ENCODE measurements at places on chromosomes 16 and 17. TPM values are rescaled to one million over a fixed set of nuclear protein-coding genes. Genes with fewer than 3 reads are reported as not detected.
A peak's percentile ranks its signal among the peaks of the same experiment; 100 is the strongest.

DNA sequence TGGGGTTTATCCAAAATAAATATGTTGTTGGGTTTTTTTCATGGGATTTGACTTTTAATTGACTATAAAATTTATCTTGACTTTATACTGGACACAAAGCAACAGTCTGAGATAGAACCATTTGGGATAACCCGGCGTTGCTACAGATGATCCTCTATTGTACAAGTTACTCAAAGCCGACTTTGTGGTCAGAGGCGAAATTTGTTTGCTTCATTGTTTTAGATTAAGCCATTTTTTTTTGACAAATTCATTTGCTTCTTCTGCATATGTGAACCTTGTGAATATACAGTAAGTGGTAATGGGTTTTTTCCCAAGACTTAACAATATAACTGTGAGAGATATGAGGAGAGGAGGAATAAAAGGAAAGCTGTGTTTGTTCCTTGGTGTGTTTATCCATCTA is 11.8 kb downstream of the MYO1D start:
- no peak for DNase-seq

WNT9B gene
- not detected for total RNA-seq

DNA sequence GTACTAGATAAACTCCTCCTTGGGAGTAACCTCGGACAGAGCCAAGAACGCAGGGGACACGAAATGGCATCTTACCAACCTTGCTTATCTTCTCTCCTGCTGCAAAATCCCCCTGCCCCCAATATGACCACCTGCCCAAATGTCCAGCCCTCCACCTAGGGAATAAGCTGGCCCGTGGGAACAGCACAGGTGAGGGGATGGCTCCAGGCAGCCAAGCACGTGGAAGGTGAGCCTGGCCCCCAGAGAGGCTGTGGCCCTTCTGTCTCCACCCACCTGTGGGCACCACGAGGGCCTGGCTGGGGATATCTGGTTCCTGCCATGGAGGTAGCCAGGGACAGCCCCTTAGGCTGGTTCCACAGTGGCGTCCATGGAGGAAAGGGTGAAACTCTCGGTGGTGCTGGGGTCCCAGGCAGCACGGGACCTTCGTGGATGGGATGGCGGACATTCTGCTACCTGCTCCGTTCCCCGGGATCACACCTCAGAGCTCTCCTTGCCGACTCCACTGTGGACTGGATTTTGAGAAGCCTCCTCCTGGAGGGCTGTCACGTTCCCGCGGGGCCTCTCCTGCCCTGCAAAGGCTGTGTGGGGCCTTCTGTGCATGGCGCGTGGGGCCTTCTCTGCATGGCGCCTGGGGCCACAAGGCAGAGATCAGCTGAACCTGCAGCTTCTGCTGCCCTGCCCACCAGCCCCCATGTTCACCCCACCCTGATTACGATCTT is 388.5 kb upstream of the TNRC6C start:
- DNase-seq = no peak

GRCh38 chr17:77266213-77266612 is 125.4 kb downstream of the SEC14L1 start:
- DNase-seq = no peak

DNA sequence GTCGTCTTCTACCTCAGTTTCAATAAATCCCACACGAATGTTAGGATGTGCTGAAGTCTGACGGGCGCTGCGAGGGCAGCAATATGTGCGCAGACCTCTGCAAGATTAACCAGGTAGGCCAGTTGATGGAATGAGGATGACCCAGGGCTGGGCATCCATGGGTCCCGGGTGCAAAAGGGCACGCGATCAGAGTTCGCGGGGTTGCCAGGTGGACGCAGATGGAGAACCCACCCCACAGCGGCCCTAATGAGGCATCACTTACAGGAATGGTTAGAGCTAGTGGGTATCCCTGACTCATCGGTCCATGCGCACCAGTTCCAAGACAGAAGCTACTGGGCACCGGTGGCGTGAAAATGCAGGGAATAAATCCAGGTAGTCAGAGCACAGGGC is 2116.0 kb downstream of the TP53TG3F start:
- DNase-seq = no peak

DNA sequence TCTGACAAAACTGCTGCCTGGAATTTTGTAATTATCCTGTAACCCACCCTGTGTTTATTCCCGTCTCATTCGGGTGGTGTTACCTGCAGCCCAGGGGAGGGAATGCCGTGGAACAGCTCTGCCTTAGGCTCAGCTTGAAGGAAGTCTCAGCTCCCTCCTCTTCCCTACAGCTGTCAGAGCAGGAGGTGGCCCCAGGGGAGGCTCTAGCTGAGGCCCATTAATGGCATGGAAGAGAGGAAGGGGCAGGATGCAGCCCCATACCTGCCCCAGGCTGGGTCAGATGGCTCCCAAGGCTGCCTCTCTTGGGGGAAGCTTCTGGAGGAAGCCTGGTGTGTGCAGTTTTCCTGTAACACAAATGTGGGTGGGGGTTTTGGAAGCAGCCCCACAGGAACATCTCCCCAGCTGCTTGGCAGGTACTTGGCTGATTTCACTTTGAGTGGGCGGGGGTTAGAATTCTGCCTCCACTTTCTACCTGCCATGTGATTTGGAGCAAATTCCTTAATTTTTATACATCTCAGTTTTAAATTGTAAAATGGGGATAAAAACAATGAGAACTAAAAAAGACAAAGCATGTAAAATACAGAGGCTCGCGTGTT is 103.9 kb downstream of the MGAT5B start:
- no peak for DNase-seq

NECAB2 gene
- total RNA-seq = 0.58 TPM

HBA1 gene
- total RNA-seq = not detected

SENP3 gene
- 55.3 TPM for total RNA-seq

TAC4 gene
- total RNA-seq = not detected

DNA sequence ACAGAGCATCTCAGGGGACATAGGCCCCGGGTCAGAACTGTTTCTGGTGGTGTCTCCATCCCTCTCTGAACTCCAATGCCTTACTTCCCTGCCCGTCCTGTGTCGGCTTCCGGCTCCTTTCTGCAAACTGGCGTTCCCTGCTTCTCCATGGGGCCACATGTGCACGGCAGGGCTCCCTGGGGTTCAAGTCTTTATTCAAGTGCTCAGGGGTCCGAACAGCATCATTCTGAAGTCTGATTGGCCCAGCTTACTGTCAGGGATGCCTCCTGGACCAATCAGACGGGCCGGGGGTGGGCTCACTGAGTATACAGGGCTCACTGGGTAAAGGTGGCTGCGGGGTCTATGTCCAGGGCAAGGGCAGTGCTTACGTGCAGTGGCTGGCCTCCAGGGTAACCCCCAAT is 17.1 kb downstream of the C16orf82 start:
- DNase-seq = no peak

DDX28 gene
- total RNA-seq = 12.6 TPM

- no peak for DNase-seq
Measured at GRCh38 chr16:50478773-50479149, 69.4 kb upstream of the NKD1 start.

GRCh38 chr17:65931246-65932149 is 260.4 kb downstream of the CEP112 start:
- DNase-seq = no peak

DNA sequence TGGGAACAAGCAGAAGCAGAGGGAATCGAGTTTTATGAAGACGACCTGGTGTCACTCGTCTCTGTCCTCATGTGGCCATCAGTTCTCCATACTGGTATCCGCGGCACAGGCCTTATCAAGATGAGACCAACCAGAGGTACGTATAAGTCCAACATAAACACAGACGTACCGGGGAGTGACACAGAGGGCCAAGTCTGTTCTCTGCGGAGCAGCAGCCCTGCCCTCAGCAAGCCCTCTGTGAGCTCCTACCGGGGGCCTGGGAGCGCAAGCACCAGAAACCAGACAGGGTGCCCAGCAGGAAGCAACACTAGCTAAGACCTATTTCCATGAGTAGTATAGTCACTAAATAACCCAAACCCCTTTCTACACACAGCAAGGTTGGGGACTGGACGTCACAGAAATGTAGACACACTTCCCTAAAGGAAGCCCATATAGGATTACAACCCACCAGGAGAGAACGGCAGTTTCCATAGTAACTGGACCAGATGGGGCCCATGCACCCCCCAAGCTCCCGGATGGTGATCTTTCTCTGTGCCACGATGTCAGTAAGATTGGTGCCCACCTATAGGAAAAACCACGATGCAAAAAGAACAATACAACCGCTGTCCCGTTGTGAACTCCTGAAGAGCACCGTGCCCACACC is 911 bp downstream of the ARL16 start:
- no peak for DNase-seq

DNA sequence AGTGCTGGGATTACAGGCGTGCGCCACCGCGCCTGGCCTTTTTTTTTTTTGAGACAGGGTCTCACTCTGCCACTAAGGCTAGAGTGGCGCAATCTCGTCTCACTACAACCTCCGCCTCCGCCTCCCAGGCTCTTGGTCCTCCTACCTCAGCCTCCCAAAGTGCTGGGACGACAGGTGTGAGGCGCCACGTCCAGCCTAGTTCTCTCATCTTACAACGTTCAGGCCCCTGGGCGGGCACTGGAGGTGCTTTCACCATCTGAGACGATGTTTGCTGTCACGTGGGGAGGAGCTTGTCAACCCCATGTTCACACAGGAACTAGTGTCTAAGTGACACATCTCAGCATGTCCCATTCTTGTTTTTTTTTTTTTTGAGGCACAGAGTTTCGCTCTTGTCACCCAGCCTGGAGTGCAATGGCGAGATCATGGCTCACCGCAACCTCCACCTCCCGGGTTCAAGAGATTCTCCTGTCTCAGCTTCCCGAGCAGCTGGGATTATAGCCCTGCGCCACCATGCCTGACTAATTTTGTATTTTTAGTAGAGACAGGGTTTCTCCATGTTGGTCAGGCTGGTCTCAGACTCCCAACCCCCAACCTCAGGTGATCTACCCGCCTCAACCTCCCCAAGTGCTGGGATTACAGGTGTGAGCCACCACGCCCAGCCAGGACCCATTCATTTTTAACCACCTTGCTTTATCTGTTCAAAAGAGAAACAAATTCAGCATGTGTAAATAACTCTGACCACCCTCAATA is 5.2 kb upstream of the FANCA start:
- DNase-seq = no peak

CEMP1 gene
- total RNA-seq = 0.30 TPM

- DNase-seq = no peak
Measured at GRCh38 chr16:14325502-14326401, 254.6 kb downstream of the MRTFB start.

RAPGEFL1 gene
- 6.6 TPM for total RNA-seq

SYNGR3 gene
- total RNA-seq = 50.9 TPM

DNA sequence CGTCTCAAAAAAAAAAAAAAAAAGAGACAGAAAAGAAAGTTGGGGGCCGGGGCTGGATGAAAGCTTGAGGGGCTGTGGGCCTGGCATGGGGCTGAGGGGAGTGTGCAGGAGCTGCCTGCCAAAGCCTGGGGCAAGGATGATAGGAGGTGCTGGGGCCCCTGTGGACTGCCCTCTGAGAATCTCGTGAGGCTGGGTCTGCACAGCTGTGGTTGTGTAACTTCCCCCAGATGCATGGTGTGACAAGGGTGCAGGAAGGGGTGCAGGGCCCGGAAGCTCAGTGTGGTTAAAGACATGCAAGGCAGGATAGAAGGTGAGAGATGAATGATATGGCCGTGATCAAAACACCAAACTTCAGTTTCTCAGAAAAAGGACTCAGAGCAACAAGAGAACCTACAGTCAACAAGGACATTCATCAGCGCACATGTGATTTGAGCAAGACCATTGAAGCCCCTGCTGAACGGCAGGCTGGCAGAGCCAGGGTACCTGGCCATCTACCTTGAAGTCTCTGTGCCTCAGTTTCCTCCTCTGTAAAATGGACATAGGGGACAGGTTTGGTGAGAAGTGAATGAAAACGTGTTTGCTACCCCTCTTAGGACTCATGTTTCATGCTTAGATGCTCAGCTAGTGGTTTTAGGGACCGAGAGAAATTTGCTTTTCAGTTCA is 9.6 kb downstream of the IL32 start:
- DNase-seq = peak; percentile 93

SLC4A1 gene
- total RNA-seq = not detected

DNA sequence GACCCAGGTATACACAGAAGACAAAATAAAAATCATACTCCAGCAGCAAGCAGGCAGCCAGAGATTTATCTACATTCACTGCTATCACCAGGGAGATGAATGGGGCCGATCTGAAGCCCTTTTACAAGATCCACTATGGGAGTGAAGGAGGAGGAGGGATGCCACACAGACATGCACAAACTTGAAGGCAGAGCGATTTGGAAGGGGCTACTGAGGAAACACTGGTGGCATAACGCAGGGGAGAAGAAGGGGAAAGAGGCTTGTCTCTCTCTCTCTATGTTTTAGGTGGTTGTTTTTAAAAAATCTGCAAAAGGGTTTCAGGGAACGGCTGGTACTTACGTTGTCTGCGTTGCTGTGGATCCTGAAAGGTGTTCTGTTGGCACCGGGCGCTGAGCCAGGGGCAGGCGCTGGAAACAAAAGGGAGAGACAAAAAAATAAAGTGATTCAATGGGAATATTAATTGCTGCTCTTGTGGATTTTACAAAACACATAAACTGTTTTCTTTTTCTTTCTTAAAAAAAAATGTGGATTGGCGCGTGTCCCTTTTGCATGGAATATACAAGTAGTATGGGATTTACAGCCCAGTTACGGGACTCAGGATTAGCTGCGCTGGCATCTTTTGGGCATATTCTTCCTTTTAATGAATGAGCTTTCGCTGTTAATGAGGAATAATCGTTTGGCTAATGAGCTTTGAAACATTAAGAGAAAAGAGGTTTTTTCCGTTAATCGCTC is 255.3 kb upstream of the PMFBP1 start:
- DNase-seq = no peak

DNA sequence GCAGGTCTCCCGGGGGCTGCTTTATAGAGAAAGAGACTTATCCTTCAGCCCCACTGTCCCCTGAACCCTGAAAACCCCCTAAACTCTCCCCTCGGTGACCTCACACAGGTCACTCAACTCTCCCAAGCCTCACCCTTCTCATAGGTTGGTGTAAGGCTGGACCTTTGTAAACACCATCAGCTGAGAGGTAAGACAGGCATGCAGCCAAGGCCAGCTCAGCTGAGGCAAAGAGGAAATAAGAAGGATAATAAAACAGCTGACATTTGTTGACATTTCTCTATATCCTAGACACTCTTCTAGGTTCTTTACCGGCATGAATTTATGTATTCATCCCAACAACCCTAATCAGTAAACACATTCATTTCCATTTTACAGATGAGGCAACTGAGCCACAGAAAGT is 134.3 kb downstream of the CCT6B start:
- no peak for DNase-seq

GRCh38 chr17:55063885-55064874 is 95.6 kb downstream of the STXBP4 start:
- no peak for DNase-seq

GRCh38 chr17:74442291-74442669 is 10.4 kb downstream of the GPRC5C start:
- no peak for DNase-seq

UTP4 gene
- total RNA-seq = 112 TPM

SLC25A39 gene
- 83.6 TPM for total RNA-seq
